ENCODE measurements at places on chromosomes 6 and 20.

DNA sequence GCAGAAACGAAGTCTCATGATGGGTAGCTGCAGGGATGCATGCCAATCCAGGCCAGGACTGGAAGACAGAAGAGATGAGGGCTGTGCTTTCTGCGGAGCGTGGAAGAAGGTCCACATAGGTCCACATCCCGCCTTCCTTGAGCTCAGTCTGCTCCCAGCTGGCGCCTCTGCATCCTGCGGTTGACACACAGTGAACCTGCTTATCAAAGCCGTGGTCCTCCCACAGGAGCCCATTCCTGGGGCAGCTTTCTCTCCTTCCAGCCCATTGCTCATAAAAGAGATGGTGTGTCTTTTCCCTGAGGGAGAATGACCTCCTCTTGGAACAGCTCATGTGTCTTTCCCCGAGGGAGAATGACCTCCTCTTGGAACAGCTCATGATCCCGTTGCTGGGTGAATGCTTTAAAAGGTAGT is 225.4 kb downstream of the CDH4 start:
- DNase-seq = no peak

DNA sequence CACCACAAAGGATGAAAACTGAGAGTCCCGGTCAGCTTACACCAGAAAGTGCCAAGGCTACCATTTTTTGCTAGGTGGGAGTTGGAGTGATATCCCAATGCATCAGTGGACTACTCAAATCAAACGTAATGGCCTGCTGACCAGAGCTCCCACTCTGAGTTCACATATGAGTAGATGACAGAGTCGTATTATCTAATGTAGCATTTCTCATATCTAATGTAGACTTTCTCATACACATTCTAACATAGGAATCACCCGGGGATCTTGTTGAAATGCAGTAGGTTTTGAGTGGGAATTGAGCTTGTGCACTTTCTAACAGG is 38.4 kb upstream of the FUCA2 start:
- no peak for DNase-seq

- DNase-seq = no peak
Observed at GRCh38 chr6:89952105-89952671, 57.9 kb downstream of the GJA10 start.

- no peak for DNase-seq
Observed at GRCh38 chr6:109121411-109121810, 26.1 kb downstream of the CEP57L1 start.

- no peak for DNase-seq
Observed at GRCh38 chr6:134908906-134909516, 40.9 kb downstream of the ALDH8A1 start.

- no peak for DNase-seq
Observed at GRCh38 chr6:29845405-29846006, 17.9 kb downstream of the HLA-G start.

- DNase-seq = no peak
Observed at GRCh38 chr20:24971376-24972101, 21.0 kb downstream of the APMAP start.

GRCh38 chr6:29965873-29966601 is 23.7 kb downstream of the HLA-A start:
- no peak for DNase-seq

DNA sequence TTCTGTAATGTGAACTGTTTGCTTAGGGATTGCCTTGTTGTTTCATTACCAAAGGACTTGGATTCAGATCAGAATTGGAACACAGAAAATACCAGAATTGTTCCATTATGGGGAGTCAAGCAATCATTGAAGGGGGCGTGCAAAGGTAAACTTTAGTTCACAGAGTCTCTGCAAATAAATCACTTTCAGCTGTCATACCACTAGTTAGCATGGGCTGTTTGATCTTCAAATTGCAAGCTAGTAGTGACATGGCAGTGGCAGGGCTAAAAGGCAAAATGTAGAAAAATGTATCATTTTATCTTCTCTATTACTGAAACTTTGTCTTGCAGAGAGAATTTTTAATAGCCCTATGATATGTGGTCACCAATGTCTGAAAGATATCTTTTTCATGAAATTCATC is 483.2 kb upstream of the NRSN1 start:
- DNase-seq = no peak

DNA sequence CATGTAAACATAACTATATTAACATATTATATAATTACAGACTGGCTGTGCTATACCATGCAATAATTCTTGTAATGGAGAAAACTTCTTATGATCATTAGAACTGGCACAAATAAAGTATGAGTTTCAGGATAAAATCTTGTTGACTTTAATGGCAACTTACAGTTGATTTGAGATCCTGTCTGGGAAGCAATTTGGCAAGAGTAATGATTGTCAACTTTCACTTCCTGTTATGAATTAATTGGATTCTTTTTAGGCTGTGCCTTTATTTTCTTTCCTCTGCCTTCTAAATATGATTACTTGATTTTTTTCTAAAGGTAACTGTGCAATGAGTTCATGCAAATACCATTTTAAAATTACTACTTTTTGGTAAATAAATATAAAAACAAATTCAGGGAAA is 158.1 kb upstream of the B3GAT2 start:
- DNase-seq = no peak

- no peak for DNase-seq
Observed at GRCh38 chr6:35079311-35080000, 61.7 kb downstream of the TCP11 start.

DNA sequence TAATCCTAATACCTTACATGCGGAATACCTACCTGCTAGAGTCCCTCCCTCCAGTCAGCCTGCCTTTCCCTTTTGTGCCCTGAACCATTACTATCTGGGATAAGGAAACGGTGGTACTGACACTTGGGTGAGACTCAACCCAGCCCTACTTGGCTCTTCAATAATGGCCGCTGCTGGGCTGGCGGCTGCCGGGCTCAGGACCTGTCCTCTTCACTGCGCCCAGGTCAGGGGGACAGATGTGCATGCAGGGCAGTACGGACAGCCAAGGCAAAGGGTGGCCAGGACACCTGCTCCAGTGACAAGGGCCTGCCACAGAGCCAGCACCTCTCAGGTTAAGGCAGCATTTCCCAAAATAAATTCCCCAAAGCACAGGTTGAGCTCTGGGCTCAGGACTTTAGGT is 29.9 kb downstream of the UBE2V1 start:
- no peak for DNase-seq

DNA sequence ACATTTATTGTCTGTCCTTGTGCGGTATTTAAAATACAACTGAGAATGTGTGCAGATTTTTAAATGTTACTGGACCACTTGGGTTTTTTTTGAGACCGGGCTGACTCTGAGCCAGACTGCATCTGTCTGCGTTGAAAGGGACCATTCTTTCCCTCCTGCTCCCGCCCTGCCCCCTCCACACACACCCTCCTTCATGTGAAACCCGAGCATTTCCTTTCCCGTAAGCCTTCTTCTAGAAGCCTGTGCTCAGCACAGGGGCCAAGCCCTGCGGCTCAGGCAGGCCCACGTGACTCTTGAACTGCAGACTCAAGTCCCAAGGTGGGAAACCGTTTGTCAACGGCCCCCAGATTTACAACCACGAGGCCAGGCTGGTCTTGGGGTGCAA is 82.7 kb upstream of the FOXC1 start:
- DNase-seq = no peak

- DNase-seq = no peak
Observed at GRCh38 chr6:43867996-43868395, 98.0 kb downstream of the VEGFA start.

DNA sequence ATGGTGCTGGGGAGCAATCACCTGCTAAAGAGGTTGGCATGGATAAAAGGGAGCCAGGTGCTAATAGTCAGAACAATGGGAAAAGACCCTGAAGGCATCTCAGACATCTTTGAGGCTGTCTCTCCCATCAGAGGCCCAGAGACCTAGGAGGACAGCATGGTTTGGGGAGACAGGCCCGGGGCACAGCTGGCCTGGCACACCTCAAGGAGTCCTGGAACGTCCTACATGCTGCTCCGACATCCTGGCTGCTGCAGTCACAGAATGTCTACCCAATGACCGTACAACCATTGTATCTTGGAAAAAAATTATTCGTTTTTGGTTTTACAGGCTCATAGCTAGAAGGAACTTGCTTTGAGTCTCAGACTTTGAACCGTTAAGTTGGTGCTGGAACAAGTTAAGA is 4.4 kb downstream of the GMDS start:
- DNase-seq = no peak

- DNase-seq = no peak
Observed at GRCh38 chr6:157610451-157610999, 212.5 kb upstream of the SNX9 start.

DNA sequence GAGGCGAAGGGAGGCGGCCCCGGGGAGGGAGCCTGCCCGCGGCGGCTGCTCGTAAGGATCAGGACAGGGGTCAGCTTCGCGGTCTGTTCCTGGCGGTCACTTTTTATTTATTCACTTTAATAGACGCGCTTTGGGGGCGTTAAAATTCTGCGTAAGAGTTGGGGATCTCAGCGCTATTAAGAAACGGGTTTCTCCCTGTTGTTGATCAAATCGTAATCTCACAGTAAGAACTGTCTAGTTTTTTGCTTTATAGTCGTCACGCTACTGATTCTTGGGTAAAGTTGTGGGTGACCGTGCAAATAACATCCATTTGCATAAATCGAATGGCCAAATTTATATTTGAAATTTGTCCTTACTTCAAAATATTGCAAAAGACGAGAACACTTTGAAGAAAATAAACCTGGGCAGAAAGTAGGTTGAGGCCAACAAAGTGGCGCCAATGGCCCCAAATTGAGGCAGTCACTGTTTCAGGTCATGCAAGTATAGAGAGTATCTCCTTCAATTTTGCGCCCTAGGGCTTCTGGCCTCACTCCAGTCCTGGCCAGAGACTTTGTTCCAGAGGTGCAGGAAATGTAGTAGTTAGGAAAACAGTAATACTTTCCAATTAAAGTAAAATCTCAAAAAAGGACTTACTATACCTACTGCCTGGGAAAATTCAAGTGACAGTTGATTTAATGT is 963 bp upstream of the RMND1 start:
- no peak for DNase-seq

DNA sequence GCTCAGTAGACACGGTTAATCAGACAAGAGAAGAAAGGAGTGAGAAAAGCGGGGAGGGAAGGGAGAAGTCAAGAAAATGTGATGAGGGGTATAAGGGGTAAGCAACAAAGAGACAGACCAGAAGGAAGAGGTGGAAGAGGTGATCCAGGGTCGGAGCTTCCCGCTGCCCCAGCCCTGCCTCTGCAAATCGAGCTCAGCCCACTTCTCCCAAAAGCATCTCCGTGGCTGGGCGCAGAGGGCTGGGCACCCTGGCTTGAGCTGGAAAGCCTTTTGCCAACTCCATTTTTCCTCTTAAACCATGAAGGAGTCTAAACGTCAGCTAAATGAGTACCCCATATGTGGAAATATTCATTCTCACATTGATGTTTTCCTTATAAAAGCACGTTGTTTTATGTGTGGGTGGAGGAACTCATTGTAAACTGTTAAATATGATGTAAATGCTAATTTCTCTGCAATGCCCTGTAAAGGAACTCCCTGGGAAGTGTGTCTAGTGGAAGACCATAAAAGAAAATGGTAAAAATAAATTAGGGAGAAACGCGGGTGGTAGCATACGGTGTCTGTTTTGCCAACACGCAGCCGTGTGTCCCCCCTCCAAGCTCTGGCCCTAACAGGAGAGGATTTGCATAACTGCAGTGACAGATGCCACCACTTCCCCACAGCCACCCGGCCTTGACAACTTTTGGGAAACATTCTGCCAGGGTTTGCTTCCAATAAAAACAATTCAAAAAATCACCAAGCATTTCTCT is 55.2 kb upstream of the MAFB start:
- no peak for DNase-seq

- no peak for DNase-seq
Observed at GRCh38 chr6:5359417-5359816, 98.1 kb downstream of the FARS2 start.

GRCh38 chr6:113318575-113318917 is 538.6 kb upstream of the MARCKS start:
- no peak for DNase-seq

DNA sequence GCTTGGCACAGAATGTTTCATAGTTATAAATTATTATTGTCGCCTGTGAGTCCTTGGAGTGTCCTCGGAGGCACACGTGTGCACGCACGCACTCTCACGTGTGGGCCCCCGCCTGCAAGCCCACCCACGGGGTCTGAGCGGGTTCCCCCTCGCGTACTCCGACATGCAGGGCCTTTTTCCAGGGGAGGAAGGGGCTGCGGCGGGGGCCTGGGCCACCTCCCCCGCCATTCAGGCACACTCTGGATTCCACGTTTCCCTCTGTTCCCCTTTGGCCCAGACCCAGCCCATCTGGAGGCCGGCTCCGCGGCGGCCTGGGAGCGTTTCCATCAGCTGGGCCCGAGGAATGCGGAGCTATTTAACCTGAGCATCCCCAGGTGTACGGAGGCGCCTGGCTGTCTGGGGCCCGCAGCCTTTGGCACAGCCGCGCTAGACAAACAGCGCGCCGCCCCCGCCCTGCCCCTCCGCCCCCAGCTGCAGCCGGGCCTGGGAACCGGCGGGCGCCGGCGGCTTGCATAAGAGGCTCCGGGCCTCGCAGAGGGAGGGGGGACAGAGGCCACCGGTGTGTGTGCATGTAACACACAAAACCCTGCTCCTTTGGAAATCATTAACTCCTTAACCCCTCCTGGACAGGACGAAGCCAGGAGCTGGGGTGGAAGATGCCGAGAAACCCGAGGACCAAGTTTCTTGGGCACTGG is 3.3 kb downstream of the ID1 start:
- no peak for DNase-seq

DNA sequence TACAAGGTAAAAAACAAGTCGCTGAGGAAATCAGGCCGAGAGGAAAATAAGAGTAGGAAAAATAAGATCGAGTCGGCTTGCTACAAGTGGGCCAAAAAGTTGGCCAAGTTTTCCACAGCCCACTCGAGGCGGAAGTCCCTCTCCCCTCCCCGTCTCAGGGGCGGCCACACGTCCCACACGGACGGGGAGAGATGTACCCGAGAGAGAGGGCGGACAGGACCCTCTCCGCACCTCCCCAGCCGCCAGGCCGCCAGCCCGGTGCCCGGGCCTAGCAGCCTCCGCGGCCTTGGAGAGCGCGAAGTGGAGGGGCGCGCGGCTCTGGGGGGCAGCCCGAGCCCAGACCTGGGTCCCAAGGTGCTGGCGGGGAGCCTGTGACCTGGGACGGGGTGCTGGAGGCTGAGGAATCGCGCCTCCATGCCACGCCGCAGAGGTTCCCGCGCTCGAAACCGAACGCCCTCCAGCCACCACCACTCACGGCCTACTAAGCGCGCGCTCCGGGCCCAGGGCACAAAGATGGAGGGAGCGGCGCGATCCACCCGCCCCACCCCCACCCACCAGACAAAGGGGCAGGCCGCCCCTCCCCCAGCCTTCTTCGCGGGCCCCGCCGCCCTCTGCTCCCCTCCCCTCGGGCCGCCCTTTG is 1.9 kb upstream of the HMGA1 start:
- DNase-seq = no peak

DNA sequence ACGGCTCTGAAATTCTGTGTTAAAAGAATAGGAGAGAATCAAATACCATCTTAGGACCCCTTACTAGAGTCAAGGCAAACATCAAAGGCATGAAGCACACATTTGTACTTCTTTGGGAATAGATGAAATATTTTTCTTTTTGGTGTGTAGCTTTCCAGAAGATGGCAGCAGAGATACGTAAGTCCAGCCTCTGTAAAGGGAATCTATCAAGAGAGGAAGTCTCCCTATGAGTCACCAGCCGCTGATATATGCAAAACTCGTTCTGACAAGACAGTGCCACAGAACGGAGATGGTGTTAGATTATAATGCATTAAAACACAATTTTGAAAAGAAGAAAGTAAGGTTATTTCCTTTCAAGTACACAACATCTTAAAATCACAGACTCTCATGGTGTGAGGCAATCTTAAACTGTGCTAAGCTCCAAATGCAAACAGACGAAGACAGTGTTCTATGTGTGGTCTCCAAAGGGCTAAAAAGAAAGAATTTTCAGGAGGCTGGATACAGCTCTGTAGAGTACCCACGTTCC is 120.0 kb upstream of the AGPAT4 start:
- no peak for DNase-seq

- no peak for DNase-seq
Observed at GRCh38 chr6:6407071-6407741, 86.7 kb upstream of the F13A1 start.
